A549 treated with CpdA at 1 μM for 4 hours (cell line): ENCODE measurements at places on chromosomes 7 and 10. TPM values are rescaled to one million over a fixed set of nuclear protein-coding genes. Genes with fewer than 3 reads are reported as not detected.

The ICA1 gene
- total RNA-seq, result 1.1 to 1.7 TPM (median 1.1 TPM) in 5 replicates

The CTTNBP2 gene
- total RNA-seq, result 0.16 to 0.58 TPM (median 0.39 TPM) in 5 replicates

The CYP3A5 gene
- total RNA-seq, result 1.4 to 1.9 TPM (median 1.6 TPM) in 5 replicates

The ATP6V0E2 gene
- 45.3 to 64.3 TPM (median 59.8 TPM) in 5 replicates for total RNA-seq

The EPO gene
- total RNA-seq, result 0.03 TPM in 1 of 5 replicates, not detected in the others

The DLX6 gene
- total RNA-seq, result 0.20 TPM in 1 of 5 replicates, not detected in the others

The AZGP1 gene
- total RNA-seq, result not detected in 5 replicates

The RBP3 gene
- not detected in 5 replicates for total RNA-seq

The CPXM2 gene
- total RNA-seq, result not detected in 5 replicates

The C10orf67 gene
- total RNA-seq, result 0.05 to 0.22 TPM (median 0.10 TPM) in 3 of 5 replicates, not detected in the others

The TRIM73 gene
- total RNA-seq, result 1.3 to 2.6 TPM (median 1.9 TPM) in 5 replicates

The SLC16A12 gene
- total RNA-seq, result 0.03 to 0.11 TPM in 2 of 5 replicates, not detected in the others

The PRSS37 gene
- not detected in 5 replicates for total RNA-seq

The GIMAP2 gene
- total RNA-seq, result not detected in 5 replicates

The STAMBPL1 gene
- total RNA-seq, result 33.9 to 37.1 TPM (median 35.1 TPM) in 5 replicates

The MEOX2 gene
- not detected in 5 replicates for total RNA-seq

The DOCK1 gene
- 20.7 to 25.9 TPM (median 24.2 TPM) in 5 replicates for total RNA-seq

The NODAL gene
- total RNA-seq, result not detected in 5 replicates

The ACSM6 gene
- total RNA-seq, result not detected in 5 replicates

The SPDYE2 gene
- not detected in 5 replicates for total RNA-seq

The TUBB8 gene
- 0.07 to 0.26 TPM in 2 of 5 replicates, not detected in the others for total RNA-seq

The HYAL4 gene
- 0.08 to 0.13 TPM (median 0.09 TPM) in 3 of 5 replicates, not detected in the others for total RNA-seq

The MALRD1 gene
- 0.02 TPM in 1 of 5 replicates, not detected in the others for total RNA-seq

The PLXNA4 gene
- total RNA-seq, result 0.58 to 2.1 TPM (median 1.3 TPM) in 5 replicates

The BLNK gene
- total RNA-seq, result not detected in 5 replicates

The ITIH5 gene
- total RNA-seq, result 0.02 to 0.37 TPM (median 0.08 TPM) in 5 replicates

The LLCFC1 gene
- not detected in 5 replicates for total RNA-seq

The GPRIN2 gene
- total RNA-seq, result 20.8 to 34.6 TPM (median 26.3 TPM) in 5 replicates
